H9 (cell line): ENCODE measurements at places on chromosomes 1 and 21. TPM values are rescaled to one million over a fixed set of nuclear protein-coding genes. Genes with fewer than 3 reads are reported as not detected.

TP73 gene
- 4.7 and 4.9 TPM in 2 replicates for total RNA-seq

LCE3B gene
- total RNA-seq = not detected in 2 replicates

CFHR1 gene
- not detected in 2 replicates for total RNA-seq

HECTD3 gene
- total RNA-seq = 36.0 and 37.5 TPM in 2 replicates

KLF18 gene
- total RNA-seq = 0.07 and 0.18 TPM in 2 replicates

HSD17B7 gene
- 26.2 and 26.8 TPM in 2 replicates for total RNA-seq

AQP10 gene
- total RNA-seq = not detected in 2 replicates

UTS2 gene
- not detected in 2 replicates for total RNA-seq

PRELP gene
- total RNA-seq = 0.07 and 0.09 TPM in 2 replicates

NHLH1 gene
- 1.3 and 1.5 TPM in 2 replicates for total RNA-seq

APCS gene
- total RNA-seq = not detected in 2 replicates

CYP4Z1 gene
- total RNA-seq = not detected in 2 replicates

TEDDM1 gene
- total RNA-seq = not detected in 2 replicates

KCND3 gene
- 0.15 TPM in 2 replicates for total RNA-seq

NSL1 gene
- total RNA-seq = 48.3 and 49.3 TPM in 2 replicates

GRIK1 gene
- not detected in 2 replicates for total RNA-seq

HFM1 gene
- 2.1 and 2.4 TPM in 2 replicates for total RNA-seq

ADORA1 gene
- total RNA-seq = 1.3 and 3.0 TPM in 2 replicates

ZNF362 gene
- total RNA-seq = 18.7 and 19.4 TPM in 2 replicates

SUSD4 gene
- 3.5 and 4.2 TPM in 2 replicates for total RNA-seq

ADGRB2 gene
- total RNA-seq = 10.7 and 10.9 TPM in 2 replicates

LCE2C gene
- not detected in 2 replicates for total RNA-seq

LRRC39 gene
- total RNA-seq = 0.20 and 0.37 TPM in 2 replicates

SPRR5 gene
- total RNA-seq = not detected in 2 replicates

VAMP4 gene
- 4.2 and 4.4 TPM in 2 replicates for total RNA-seq

WARS2 gene
- 8.2 and 9.7 TPM in 2 replicates for total RNA-seq

FMO4 gene
- 1.8 and 3.0 TPM in 2 replicates for total RNA-seq

KIF2C gene
- 71.6 and 73.1 TPM in 2 replicates for total RNA-seq

NBPF10 gene
- total RNA-seq = 0.35 and 0.50 TPM in 2 replicates

NBPF6 gene
- total RNA-seq = not detected in 2 replicates

EXTL1 gene
- 1.0 and 1.1 TPM in 2 replicates for total RNA-seq

PROK1 gene
- not detected in 2 replicates for total RNA-seq

CCDC185 gene
- total RNA-seq = not detected in 2 replicates

GJA9 gene
- total RNA-seq = not detected in 2 replicates

GJA5 gene
- total RNA-seq = 0.33 and 0.39 TPM in 2 replicates

KRTAP22-2 gene
- total RNA-seq = not detected in 2 replicates

SPRR2B gene
- not detected in 2 replicates for total RNA-seq

MFSD2A gene
- 18.2 and 19.9 TPM in 2 replicates for total RNA-seq

ITLN2 gene
- total RNA-seq = 2.4 and 2.9 TPM in 2 replicates

MX2 gene
- 1.8 and 1.9 TPM in 2 replicates for total RNA-seq

CFHR3 gene
- total RNA-seq = 0.81 and 1.4 TPM in 2 replicates

PCP4L1 gene
- 0.66 and 0.83 TPM in 2 replicates for total RNA-seq

FAM78B gene
- 1.6 and 2.3 TPM in 2 replicates for total RNA-seq

FCMR gene
- total RNA-seq = not detected in 2 replicates

DR1 gene
- 87.3 TPM in 2 replicates for total RNA-seq

HYI gene
- 15.1 and 16.1 TPM in 2 replicates for total RNA-seq

CRYAA gene
- not detected in 2 replicates for total RNA-seq

FAM177B gene
- not detected in 2 replicates for total RNA-seq

SLC30A2 gene
- total RNA-seq = 0.35 TPM in 2 replicates

RAB7B gene
- total RNA-seq = 0.68 and 0.83 TPM in 2 replicates

PTPN7 gene
- 0.22 and 0.72 TPM in 2 replicates for total RNA-seq

RAB25 gene
- 42.8 and 43.1 TPM in 2 replicates for total RNA-seq
